ENCODE measurements at places on chromosomes 11 and 22.

- DNase-seq = no peak
Observed at GRCh38 chr22:17074648-17075002, 10.2 kb upstream of the IL17RA start.

DNA sequence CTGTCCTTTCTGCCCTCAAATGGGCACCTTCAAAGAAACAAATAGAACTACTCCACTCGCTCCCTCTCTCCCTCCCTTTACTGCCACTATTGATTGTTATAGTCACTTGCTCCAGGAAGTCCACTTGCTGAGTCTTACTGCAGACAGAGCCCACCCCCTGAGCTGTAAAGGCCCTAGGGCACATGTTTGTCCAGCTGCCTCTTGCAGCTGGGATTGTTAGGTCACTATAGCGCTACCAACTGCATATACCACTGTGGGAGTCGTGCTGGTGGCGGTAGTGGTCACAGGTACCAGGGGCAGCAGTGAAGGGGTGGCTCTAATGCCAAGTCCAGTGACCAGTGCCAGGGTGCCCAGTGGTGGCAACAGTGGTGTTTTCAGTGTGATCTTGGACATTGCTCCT, 4.4 kb upstream of the SREBF2 start:
- no peak for DNase-seq

GRCh38 chr22:25748140-25748539, 6.2 kb downstream of the MYO18B start:
- peak; percentile 14 for DNase-seq

- DNase-seq = no peak
Observed at GRCh38 chr11:126830216-126830806, 170.3 kb downstream of the KIRREL3 start.

DNA sequence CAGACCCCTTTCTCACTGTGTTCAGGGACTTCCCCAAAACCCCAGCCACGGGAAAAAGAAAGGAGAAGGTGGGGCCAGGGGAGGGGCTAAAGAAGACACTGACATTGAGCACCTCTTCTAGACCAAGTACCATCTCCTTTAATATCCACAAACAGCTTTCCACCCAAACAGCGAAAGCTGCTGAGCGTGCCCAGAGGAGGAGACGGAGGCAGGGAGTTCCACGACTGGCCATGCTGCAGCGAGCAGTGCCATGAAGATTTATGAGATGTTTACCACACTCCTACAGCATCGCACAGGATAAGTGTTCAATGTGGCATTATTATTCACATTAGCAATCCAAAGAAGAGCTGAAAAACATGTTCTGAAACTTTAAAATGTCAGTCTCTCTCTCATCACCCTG, 127.4 kb downstream of the LARGE1 start:
- no peak for DNase-seq

GRCh38 chr11:128058580-128059208, 528.7 kb downstream of the ETS1 start:
- peak; percentile 40 for DNase-seq

DNA sequence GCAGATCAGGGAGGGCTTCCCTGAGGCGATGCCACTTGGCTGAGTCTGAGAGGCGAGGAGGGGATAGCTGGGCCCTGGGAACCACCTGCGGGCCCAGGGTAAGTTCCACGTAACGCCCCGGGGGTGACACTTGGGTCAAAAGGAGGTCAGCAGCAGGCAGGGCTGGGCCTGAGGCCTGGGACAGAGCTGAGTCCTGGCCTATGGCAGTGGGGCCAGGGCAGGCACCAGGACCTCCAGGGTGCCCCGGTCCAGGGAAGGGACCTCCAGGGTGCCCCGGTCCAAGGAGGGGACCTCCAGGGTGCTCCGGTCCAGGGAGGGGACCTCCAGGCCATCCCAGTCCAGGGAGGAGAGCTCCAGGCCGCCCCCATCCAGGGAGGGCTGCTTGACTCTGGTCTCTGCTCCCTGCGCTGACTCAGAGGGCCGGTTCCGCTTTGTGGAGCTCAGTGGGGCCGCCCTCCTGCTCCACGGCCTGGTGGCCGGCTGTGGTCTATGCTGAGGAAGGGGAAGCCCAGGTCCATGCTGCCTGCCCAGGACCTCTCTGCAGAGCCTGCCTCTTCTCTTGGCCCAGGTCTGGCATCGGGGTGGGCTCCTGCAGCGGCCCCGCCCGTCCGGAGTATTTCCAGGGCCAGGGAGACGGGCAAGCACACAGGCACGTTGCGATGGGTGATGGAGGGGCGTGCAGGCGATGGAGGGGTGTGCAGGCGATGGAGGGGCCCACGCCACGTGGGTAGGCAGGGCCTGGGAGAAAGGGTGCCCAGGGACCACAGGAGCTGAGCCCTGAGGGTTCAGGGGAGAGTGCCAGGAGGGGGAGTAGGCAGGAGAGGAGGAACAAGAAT, 19.5 kb upstream of the WNT7B start:
- DNase-seq = peak; percentile 84

GRCh38 chr11:36311926-36312595, 16.0 kb downstream of the PRR5L start:
- no peak for DNase-seq

- DNase-seq = no peak
Observed at GRCh38 chr11:19352771-19353160, 112.0 kb upstream of the E2F8 start.

DNA sequence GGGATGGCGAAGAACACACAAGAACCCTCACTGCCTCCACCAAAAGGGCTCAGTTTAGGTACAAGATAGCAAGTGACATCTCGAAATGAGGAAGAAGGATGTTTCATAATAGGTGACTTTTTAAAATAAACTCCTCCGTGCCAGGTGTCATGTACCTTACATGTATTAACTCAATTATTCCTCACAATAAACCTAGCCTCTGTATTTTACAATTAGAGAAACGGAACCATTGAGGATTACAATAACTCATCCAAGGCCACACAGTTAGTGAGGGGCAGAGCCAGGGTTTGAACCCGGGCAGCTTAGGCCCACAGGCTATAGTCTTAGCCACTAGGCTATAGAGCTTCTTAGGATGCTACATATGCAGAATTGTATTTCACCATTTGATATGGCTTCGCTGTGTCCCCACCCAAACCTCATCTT, 965 bp upstream of the PAMR1 start:
- DNase-seq = no peak

DNA sequence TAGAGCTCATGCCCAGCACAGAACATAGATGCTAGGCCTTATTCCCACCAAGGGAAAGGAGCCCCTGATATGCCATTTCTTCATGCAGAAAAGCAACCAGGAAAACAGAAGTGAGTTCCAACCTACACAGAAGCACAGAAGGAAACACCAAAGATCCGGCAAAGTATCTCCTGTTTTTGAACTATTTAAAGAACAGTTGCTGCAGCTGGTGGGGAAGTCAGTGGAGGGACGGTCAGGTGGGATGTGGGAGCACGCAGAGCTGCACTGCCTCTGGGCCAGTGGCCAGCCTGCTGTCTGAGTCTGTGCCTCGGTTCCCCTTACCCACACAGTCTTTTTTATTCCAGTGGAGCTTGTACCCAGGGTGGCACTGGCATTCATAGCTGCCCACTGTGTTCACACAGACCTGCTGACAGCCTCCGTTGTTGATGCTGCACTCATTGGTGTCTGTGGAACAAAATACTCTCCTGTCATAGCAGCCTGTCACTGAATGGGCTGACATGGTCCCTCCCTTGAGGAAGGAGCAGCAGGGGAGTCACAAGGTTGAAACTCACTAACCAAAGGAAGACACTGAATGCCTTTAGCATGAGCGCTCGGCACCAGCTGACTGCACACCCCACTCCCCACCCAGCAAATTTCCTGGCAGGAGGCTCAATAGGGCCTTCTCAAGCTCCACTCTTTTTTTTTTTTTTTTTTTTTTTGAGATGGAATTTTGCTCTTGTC, 37.9 kb downstream of the SCUBE2 start:
- DNase-seq = no peak

DNA sequence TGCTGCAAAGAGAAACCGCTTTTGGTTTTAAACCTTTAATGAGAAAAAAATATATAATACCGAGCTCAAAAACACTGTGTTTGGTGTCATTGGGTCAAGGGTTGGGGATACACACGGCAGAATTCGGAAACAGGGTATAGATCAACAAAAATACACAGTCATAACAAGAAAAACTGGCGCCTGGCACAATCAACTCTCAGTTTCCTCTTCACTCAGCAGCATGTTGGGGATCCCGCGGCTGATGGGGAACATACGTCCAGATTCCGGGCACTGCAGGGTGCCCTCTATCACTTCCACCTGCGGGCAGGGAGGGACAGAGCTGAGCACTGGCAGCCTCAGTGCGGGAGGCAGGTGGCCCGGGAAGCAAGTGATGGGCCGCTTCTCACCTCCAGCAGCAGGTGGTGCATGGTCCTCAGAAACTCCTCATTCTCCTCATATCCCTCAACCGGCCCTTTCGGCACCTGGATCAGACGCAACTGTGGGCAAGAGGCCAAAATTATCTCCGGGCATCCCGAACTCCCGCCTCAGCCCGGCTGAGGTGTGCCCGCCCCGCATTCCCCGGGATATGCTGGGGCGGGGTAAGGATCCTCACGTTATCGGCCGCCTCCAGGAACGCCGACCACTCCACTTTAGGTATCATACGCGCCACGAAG, 561 bp downstream of the TRMT112 start:
- peak; percentile 48 for DNase-seq

DNA sequence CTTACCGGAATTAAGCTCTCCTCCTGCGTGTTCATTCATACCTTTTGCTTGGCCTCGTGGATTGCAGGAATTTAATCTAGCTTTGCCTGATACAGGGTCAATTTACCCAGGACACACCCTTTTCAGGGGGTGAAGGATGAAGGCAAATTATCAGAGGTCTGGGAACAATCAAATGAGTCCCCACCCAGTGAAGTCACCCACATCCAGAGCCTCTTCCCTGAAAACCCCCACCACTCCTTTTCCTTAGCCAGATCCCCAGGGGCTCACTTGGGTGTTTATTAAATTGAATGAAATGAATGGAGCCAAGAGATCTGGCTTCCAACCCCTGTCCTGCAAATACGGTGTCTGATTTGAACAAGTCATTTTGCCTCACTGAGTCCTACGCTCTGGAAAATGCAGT, 31.0 kb upstream of the LIPT2 start:
- DNase-seq = no peak

DNA sequence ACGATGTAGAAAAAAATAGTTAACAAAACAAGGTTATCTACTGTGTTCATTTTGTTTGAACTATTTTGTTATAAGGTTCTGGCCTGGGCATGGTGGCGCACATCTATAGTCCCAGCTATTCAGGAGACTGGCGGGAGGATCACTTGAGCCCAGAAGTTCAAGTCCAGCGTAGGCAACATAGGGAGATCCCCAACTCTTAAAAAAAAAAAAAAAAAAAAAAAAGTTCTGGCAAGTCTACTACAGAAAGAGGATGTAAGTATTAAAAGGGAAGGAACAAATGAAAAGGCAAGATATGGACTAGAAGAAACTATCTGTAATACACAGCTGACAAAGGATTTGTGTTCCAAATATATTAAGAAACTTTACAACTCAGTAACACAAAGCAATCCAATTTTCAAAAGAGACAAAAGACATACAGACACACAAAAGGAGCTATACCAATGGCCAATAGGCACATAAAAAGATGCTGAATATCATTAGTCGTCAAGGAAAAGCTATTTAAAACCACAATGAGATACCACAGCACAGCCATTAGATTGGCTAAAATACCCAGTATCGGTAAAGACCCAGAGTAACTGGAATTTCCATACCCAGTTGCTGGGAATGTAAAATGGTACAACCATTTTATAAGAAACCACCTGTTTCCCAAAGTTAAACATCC, 27.4 kb downstream of the RRAS2 start:
- peak; percentile 5 for DNase-seq

Measured in MV-4-11 (cell line).